Left renal pelvis (tissue), 4 donors: ENCODE measurements at places on chromosomes 12 and 14. TPM values are rescaled to one million over a fixed set of nuclear protein-coding genes. Genes with fewer than 3 reads are reported as not detected.

GRCh38 chr14:68373847-68374444, 418.9 kb downstream of the ZFP36L1 start:
- DNase-seq: no peak

The RNASE4 gene
- polyA plus RNA-seq: 17.5 TPM

DNA sequence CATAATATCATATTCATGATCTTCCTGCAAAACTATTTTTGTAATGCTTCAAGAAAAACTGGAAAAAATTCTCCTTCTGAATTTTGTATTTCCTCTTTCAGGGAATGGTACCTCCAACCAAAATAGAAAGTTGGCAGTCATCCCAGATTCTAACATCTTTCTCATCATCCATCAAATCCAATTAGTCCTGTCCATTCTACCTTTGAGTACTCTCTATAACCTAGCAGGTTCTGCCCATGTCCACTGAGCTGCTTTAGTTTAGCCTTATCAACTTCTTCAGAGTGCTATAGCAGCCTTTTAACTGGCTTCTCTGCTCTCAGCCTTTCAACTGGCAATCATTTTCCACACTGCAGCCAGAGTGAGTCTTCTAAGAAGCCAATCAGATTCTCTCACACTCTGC, 236.2 kb downstream of the AKAP6 start:
- no peak for DNase-seq

DNA sequence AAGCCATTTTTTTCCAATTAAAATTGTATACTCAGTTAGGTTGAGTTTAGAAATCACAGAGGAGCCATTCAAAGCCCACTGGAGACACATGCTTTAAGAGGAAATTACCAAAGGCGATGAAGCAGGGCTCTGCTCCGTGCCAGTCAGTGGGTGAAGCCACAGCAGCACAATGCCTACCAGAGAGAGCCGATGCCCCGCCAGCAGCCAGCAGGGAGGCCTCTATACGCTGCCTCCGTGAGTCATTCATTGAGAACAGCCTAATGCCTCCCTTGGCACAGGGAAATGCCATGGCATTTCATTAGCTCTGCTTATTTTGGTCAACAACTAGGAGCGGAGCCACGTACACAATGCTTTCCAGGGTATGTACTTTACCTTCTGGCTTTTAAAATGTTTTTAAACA, 197.8 kb upstream of the FRMD6 start:
- DNase-seq: no peak

GRCh38 chr14:35122696-35123387, 490 bp downstream of the PRORP start:
- peak; percentile 21 for DNase-seq

- no peak for DNase-seq
Observed at GRCh38 chr14:33469898-33470297, 481.0 kb downstream of the EGLN3 start.

GRCh38 chr12:108373111-108373510, 34.0 kb upstream of the CMKLR1 start:
- no peak for DNase-seq

The SLC6A13 gene
- polyA plus RNA-seq: 3.6 TPM

DNA sequence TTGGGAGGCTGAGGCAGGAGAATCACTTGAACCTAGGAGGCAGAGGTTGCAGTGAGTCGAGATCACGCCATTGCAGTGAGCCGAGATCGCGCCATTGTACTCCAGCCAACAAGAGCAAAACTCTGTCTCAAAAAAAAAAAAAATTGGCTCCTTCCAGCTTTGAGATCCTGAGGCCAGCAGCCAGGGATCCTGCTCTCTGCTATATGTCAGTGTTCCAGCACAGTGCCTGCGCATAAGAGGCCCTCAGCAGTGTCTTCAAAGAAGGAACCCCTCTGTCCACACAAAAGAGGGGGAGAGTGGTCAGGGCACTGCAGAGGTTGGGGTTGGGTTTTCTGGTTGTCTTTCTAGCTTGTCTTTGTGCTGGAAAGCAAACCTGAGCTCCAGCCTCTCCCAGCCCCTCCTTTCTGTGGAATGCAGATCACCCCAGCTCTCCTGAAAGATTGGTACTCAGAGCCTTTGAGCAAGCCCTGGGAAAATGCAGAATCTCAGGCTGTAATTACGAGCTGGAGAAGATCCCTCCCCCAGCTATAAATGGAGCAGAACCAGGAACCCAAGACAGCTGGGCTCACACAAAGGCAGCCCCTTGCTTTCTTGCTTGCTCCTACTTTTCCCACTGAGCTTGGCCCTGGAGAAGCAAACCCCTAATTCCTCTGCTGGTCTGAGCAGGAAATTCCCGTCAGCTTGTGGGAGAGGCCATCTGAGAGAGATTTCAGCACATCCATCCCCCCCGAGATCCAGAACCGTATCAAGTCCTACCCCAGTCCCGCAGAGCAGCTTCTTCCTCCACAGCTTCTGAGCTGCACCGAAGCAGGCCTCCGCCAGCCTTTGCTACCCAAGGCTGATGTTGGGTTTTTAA, 205.7 kb downstream of the ZFP36L1 start:
- DNase-seq: no peak
